ENCODE measurements at places on chromosomes 2 and 18.

DNA sequence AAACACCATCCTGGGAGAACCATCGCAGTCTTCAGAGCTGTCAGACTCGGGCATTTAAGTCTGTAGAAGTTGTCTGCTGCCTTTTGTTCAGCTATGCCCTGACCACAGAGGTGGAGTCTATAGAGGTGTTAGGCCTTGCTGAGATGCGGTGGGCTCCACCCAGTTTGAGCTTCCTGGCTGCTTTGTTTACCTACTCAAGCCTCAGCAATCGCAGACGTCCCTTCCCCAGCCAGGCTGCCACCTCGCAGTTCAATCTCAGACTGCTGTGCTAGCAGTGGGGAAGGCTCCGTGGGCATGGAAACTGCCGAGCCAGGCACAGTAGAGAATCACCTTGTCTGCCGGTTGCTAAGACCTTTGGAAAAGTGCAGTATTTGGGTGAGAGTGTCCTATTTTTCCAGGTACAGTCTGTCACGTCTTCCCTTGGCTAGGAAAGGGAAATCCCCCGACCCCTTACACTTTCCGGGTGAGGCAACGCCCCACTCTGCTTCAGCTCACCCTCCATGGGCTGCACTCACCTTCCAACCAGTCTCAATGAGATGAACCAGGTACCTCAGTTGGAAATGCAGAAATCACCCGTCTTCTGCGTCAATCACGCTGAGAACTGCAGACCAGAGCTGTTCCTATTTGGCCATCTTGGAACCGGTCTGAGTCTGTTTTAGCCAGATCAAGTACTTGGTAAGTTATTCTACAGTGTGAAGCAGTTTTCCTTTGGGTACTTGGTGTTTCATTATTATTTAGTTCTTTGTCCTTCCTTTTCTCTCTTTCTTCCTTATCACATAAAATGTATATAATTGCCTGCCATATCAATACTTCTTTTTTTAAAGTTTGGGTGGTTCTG, 71.5 kb downstream of the CDC42EP3 start:
- DNase-seq, result no peak

GRCh38 chr2:18559531-18560030, 872 bp downstream of the RDH14 start:
- no peak for DNase-seq

- no peak for DNase-seq
Observed at GRCh38 chr2:100256416-100256815, 65.9 kb downstream of the LONRF2 start.

DNA sequence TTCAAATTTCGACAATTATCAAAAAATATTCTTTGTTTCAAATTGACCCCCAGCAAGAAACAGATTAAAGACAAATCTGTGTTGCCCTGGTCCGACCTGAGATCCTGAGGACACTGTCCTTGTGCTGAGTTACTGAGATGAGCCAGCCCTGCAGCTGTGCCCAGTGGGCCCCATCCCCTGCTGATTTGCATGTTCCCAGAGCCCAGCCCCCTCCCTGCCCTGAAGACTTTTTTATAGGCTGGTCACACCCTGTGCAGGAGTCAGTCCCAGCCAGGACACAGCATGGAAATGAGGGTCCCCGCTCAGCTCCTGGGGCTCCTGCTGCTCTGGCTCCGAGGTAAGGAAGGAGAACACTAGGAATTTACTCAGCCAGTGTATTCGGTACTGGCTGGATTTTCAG, 31.4 kb upstream of the ZNG1B start:
- no peak for DNase-seq

DNA sequence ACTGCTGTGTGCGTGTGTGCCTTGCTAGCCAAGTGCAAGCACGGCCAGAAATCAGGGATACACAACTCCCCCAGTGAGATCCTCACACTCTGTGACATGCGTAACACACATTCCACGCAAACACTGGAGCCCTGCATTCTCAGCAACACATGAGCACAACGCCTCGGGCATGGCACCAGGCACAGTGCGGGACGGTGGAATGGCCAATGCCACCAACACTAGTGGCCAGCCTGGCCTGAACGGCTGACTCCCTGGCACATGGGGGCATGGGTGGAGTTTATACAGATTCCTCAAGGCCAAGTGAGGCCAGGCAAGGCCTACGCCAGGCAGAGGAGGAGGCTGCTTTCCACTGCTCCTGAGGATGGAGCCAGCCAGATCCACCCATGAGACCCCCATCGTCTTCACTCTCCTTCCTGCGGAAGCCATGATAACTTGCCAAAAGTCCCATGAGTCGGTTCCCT, 56.2 kb downstream of the ANKMY1 start:
- DNase-seq, result no peak

- DNase-seq, result no peak
Observed at GRCh38 chr2:26541401-26542193, 63.7 kb upstream of the OTOF start.

DNA sequence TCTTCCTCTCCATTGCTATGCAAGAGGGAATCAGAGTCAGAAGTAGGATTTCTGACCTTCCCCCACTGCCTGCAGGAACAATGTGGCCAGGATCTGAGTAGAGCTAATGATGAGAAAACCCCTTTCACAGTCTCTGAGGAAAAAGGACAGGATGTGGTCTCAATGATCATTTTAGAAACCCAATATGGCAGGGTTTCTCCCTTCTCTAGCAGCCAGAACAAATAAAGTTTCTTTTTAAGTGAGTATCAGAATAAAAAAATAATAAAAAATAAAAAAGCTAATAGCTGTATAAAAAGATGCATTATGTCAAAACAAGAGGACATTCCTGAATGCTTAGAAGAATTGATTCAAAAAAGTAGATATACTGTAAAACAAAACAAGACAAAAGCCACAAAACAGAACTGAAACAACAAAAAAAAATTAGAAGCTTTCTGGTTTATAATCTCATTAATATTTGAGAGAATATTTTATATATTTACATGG, 1124.9 kb upstream of the ZEB2 start:
- no peak for DNase-seq

- no peak for DNase-seq
Observed at GRCh38 chr2:18611184-18611583, 21.8 kb upstream of the NT5C1B start.

DNA sequence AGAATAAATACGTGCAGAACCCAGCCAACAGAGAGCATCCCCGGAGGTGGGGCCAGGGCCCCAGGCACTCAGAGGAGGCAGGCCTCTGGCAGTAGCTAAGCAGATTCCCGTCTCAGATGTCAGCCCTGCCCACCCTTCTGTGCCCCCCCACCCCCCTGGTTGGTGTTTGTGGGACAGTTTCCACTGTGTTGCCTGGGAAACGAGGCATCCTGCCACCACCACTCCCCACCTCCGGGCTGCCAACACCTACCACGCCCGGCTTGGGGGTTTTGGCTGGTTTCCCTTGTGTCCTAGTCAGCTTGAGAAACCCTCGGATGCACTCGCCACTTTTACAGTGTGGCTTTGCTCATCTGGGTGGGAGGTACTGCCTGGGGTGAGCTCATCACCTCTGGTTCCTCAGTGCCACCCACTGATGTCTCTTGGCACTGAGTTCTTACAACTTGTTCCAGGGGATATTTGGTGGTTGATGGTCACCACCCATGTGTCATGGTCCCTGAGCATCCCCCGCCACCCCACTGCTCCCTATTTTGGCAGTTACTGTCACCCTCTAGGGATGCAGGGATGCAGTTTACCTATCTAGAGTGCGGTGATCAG, 72.4 kb upstream of the YWHAQ start:
- DNase-seq, result no peak

GRCh38 chr2:85446296-85447221, 28.0 kb downstream of the SH2D6 start:
- no peak for DNase-seq

- DNase-seq, result no peak
Observed at GRCh38 chr2:1101982-1102590, 151.4 kb downstream of the SNTG2 start.

DNA sequence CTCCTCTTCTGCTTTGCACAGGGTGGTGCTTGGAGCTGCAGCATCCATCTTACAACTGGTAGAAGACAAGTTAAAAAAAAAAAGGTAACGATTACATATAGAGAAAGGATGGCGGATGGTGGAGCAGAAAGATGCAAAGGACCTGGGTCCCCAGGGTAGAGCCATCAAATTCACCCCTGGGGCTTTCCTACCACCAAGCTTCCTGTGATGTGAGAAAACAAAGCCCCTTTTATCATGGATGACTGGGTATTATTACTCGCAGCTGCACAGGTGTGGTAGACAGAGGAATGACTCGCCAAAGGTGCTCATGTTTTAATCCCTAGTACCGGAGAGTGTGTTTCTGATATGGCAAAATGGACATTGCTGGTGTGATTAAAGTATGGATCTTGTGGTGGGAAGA, 1.3 kb upstream of the ACOXL start:
- DNase-seq, result no peak

DNA sequence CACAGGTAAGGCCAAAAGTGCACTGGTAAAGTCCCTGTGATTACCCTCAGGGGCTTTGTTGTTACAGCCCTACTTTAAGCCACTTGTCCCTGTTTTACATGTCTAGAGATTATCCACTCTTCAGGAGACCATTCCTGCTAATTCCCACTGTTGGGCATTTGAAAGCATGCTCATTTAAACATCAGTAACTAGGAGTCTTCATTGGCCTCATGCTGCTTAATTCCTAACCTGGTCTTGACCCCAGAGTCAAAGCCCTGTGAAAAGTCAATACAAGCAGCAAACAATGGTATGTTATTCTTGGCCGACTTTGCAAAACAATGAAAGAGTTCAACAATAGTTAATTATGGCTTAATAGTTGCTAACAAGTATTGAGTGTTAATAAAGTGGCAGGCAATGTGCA, 23.2 kb downstream of the AFF3 start:
- no peak for DNase-seq

DNA sequence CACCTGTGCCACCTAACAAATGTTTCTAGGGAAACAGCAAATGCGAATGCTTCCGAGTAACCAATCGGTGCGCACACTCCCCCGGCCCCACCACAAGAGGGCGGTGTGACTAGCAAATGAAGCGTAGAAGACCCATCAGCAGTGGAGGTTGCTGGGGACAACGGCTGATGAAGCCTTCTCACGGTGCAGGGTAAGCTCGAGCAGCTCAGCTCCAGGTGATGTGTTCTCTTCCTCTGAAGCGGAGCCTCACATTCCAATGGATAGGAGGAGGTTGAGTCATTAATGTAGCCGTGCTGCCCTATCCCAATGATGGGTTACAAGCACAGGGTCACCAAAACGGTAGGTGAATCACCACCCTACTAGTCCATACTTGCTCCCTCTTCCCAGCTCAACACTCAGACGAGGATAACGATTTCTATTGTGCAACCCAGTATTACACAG, 127.6 kb upstream of the TWIST2 start:
- no peak for DNase-seq

DNA sequence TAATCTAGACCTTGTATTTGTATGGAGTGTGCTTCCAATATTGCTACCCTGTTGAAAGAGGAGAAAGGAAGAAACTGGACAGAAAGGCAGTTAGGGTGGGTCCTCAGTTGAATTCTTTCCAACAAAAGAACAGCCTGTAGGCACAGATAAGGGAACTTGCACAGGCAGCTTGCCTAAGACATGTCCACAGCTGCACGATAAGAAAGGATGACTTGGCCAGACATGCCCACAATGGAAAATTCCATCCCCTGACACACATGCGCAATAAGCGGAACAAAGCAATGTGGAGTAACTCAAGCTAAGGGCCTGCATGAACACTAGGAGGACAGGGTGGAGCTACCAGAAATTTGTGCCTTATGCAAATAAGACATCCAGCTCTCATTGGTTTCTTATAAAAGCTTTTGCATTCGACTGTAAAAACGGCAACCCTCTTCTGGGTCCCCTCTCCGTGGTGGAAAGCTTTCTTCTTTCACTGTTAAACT, 1084.7 kb upstream of the NXPH2 start:
- DNase-seq, result no peak

DNA sequence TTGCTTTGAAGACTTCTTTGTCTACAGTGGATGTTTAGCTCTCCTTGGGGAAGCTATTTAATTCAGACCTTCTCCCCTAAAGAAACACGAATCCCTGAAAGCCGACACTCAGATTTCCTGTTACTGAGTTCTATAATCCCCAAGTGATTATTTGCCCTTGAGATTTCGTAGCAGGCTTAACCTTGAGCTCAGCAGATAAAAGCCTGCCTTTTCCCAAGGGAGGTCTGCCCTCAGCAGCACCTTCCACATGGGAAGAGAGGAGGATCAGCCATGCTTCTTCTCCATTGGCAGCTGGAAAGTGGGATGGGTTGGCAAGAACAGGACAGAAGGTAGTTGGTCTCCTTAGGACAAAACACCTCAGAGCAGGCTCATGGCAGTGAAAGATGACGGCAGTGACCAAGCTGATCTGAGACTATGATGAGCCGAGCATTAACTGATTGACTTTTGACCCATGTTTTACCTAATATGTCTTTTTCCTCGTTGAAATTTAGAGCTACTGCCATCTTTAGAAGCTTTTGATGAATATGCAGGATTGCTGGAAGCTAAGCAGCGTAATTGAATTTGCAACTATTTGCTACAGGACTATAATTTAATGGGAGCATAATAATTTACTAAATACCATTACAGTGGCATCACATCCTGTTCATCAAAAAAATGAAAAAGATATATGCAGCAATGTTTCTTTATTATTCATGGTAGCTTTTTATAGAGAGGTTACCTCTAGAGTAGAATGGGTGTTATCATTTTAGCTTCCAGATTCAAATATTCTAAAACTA, 511.1 kb upstream of the ID2 start:
- DNase-seq, result no peak

GRCh38 chr18:31303771-31304170, 14.2 kb upstream of the DSG1 start:
- no peak for DNase-seq

DNA sequence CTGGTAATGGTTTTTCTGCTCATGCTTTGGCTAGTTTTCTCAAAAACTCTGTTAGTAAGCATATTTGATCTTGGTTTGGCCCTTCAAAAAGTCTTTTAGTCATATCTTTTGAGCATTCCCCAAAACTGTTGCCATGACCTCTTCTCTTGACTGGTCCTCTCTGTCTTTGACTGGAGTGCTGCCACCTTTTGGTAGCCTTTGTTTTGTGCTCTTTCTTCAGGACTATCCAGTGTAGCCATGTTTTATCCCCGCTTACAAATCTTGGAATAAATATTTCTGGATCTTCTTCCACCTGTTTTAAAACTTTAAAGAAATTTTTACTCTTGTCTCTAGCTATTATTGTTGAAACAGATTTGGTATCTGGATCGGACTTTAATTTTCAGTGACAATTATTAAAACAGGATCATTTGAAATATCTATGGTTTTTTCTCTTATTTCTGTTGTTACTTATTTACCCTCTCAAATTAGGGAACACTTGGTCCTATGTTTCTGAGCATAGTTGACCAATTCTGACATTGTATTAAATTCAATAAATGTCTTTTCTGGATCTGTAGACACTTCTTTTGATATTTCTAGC, 965 bp upstream of the ELOA2 start:
- DNase-seq, result no peak

GRCh38 chr2:44531289-44531688, 169.5 kb downstream of the CAMKMT start:
- no peak for DNase-seq

GRCh38 chr18:59820663-59821062, 79.1 kb upstream of the PMAIP1 start:
- no peak for DNase-seq
